ENCODE measurements at places on chromosomes 4 and X.
A peak's percentile ranks its signal among the peaks of the same experiment; 100 is the strongest.

DNA sequence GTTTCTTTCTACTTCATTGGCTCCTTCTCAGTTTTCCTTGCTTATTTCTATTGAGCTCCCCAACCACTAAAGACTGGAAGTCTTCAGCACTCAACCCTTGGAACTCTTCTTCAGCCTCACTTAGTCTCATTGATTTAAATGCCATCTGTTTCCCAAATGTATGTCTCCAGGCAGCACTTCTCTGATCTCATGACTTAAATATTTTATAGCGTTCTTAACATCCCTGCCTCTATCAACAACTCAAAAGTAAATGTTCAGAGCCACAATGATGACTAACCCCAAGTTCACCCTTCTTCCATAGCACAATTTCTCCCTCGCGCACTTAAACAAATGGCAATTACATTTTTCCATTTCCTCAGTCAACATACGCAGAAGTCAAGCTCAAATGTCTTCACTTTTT lies 1393.3 kb downstream of the ARAP2 start:
- DNase-seq, result no peak

DNA sequence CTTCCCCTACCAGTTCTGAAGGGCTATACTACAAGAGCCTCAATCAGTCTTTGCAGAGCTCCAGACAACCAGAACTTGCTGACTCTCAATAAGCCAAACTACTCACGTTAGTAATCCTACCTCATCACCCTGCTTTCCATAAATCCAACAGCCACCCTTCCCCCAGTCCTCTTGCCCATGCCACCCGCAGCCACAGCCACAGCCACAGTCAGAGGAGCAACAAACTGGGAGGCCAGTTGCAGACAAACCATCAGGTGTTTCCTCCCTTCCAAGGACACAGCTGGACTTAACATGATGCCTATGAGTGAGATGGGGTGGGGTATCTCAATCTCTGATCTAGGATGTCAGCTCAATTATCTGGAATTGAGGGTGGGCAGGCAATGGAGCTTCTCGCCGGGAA lies 1.0 kb downstream of the GABRA3 start:
- no peak for DNase-seq

- no peak for DNase-seq
Observed at GRCh38 chr4:25106363-25107151, 53.7 kb downstream of the SEPSECS start.

DNA sequence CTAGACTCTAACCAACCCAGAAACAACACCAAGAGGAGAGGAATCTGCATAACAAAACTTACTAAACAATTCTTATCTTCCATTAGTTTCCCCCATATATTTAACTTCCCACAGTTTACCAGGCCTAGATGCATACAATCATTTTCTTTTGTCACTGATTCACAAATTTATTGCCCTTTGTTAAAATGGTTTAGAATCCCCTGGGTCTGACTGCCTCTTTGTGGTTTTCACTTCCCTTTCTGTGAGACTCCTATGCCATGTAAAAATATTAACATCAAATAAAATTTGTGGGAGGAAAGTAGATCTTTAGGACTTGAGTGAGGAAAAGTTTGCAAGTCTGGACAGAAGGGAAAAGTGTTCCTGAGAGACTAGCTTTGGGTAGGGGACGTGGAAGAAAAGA lies 393.8 kb upstream of the CNKSR2 start:
- DNase-seq, result no peak

DNA sequence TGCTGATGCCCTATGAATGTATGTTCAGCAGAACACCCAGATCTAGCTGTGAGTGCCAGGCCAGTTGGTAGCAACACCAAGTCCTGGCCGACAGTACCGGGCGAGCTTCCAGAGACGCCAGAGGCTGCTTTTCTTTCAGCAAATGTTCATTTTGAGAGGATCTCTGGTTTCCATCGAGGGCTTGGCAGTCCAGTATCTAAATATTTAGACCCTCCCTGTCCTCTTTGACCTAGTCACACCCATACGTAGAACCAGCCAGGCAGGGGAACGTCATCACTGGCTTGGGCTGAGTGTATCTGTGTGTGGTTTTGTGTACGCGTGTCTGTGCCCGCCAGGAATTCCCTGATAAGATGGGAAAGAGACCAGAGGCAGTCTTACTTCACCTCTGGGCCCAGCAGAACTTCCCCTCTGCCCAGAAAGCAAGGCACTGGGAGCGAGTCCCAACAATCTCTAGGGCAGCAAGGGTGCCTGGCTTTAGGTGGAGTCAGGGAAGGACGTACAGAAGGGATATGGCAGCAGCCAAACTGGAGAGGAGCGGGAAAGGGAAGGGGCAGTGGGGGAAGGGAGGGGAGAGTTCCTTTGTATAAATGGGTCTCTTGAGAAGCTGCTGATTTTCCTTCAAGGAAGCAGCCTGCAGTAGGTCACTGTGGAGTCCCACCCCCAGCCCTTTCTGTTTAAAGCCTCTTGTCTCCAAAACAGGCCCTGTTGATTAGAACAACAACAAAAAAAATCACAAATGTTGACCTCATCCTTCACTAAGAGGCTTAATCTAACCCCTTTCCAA lies 15.0 kb upstream of the ELF4 start:
- no peak for DNase-seq

DNA sequence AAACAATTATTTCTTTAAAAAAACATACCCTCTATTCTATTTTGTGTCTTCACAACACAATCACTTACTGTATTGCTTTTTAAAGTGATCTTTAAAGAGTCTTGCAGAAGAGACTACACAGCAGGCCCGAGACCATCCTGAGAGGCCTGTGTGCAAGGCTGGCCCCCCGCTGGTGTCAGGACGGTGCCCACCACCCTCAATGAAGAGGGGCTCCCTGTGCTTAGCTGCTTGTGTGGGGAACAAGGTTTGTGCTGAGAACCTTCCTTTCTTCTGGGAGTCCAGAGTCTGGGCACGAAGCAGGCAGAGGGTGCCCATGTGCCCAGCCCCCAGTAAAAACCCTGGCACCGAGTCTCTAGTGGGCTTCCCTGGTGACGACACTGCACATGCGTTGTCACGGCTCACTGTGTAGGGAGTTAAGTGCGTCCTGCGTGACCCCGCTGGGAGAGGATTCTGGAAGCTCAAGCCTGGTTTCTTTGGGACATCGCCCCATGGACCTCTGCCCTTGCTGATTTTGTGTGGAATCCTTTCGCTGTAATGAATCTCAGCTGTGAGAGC lies 22.0 kb downstream of the RGS12 start:
- no peak for DNase-seq

- no peak for DNase-seq
Observed at GRCh38 chr4:34492414-34492813, 1751.9 kb downstream of the ARAP2 start.

GRCh38 chr4:95528388-95528948 lies 20.3 kb downstream of the UNC5C start:
- peak; percentile 41 for DNase-seq

- DNase-seq, result no peak
Observed at GRCh38 chr4:125650557-125650956, 335.8 kb downstream of the FAT4 start.

DNA sequence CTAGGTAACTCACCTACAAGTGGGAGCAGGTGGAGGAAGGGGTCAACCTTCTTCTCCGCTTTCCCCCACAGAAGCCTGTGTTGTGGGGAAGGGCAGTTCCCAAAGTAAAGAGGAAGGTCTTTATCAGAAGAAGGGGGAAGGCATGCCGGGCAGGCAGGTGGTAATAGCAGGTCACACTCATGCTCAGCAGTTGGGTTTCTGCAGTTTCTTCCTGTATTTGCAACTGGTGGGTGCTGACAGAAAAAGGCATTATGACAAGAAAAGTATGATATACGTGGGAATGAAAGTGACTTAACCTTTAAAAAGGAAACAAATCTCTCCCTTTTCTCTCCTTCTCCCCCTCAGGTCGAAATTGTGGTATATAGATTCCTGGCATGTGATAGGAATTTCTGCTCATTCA lies 3.7 kb downstream of the MTMR1 start:
- no peak for DNase-seq

DNA sequence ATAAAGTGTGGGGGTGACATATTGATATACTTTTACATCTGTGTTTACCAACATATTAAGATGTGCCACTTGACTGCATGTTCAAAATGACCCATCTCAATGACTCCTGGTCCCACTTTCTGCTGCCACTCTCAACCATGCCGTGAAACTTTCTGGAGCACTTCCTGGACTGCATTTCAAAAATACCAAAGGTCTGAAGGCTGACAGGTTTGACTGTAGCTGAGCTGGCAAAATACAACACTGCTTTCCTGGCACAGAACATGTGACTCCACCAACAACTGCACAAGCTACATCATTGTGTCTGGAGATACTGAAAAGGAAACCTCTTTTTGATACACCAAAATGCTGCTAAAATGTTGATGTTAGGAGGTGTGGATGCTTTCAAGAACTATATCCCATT lies 184.8 kb downstream of the UNC5C start:
- DNase-seq, result no peak

GRCh38 chrX:48573690-48574269 lies 504 bp upstream of the RBM3 start:
- no peak for DNase-seq

- DNase-seq, result no peak
Observed at GRCh38 chrX:252244-252956, 28.8 kb upstream of the PLCXD1 start.

DNA sequence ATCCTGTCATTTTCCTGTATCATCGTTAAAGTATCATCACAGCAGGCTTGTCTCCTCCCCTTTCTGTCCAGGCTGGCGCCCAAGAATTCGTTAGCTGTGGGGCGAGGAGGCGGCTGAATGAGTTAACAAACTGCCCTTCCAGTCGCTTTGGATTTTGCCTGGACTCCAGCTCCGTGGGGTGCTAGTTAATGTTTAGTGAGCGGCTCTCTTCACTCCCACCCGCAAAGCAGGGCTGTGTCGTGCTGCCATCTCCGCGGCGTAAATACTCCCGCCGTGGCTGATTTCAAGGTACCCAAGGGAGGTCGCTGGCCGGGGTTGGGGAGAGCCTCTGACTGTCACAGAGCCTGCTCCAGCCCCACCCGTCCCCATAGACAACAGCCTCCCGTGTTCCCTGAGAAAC lies 44.9 kb upstream of the SPRY1 start:
- DNase-seq, result no peak

DNA sequence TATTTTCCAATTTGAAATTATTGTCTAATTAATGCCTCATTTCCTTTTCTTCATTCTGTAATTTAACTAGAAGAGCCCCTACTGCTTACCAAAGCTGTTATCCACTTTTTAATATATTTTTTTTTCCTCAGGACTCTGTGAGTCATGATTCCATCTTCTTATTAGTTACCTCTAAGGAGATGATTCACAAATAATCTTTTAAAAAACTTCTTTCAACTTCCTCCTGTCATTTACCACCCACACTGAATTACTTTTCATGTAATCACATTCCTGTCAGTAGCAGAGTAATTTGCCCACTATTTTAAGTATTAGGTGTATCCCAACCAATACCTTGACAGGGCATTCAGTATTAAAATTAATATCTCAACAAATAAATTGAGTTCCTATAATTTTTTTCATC lies 470.9 kb upstream of the ADGRL3 start:
- no peak for DNase-seq

DNA sequence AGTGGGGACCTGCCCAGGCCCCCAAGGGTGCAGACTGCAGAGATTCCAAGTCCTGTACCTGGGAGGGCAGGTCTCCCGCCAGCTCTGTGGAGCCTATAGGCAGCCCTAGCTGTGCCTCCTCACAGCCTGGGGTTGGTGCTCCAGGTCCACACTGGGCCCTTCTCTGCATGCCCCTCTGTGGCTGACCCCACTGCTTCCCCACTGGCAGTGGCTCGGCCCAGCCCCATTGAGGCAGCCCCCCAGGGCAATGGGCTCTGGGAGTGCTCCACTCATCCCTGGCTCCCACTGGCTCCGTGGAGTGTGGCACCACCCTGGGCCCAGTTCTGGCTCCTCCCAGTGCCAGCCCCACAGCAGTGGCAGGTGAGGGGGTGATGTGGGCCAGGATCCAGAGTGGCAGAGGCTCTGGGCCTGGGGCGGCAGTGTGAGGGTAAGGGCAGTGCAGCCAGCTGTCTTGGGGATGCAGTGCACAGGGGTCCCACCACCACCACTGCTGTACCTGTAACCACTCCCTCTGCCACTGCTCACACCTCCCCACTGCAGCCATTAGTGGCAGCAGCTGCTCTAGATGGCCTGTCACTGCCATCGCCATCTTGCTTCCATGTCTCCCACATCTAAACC lies 312.2 kb downstream of the GPM6A start:
- no peak for DNase-seq

- no peak for DNase-seq
Observed at GRCh38 chrX:53237056-53237455, 12.0 kb upstream of the KDM5C start.

DNA sequence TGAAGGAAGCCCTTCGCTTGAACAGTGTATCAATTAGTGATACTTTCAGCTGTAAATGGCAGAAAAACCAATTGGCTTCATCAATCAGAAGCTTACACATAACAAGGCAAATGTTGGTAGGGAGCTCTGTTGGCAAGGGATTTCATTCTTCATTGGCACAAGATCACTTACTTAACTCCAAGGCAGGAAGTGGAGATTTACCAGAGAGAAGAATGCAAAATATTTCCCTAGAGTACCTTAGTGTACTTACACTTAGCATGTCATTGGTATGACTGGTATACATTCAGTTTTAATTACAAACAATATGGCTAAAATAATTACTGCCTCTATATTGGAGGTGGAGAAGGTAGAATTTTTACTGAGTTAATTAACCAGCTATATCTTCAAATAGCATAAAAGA lies 545.0 kb downstream of the GABRG1 start:
- DNase-seq, result no peak

GRCh38 chr4:52372747-52373146 lies 286.4 kb downstream of the USP46 start:
- no peak for DNase-seq

DNA sequence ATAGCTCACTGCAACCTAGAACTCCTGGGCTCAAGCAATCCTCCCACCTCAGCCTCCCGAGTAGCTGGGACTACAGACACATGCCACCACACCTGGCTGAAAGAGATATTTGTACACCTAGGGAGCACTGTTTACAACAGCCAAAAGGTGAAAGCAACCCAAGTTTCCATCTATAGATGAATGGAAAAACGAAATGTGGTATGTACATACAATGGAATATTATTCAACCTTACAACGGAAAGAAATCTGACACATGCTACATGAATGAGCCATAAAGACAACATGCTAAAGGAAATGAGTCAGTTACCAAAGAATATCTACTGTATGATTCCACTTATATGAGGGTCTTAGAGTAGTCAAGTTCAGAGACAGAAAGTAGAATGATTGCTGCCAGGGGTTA lies 52.2 kb downstream of the ABCG2 start:
- no peak for DNase-seq

DNA sequence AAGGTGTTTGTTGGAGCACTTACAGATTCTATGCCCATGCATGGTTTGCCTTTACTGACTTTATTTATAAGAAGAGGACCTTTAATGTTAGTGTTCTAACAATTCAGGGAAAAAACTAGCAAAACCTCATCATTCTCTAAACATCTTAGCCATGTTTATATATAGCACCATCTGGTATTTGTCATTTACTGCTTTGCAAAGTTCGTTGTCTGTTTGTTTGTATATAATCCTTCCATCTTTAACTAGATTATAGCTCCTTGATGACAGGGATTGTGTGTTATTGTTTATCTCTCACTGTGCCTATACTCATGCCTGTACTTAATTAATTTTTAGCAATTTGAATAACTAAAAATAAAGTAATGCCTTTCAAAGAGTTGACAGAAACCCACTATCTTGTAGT lies 170.6 kb upstream of the PACRGL start:
- peak; percentile 22 for DNase-seq
